ENCODE measurements at places on chromosomes 12 and 14.

- DNase-seq: no peak
These were observed 134.0 kb downstream of the BCL11B start for GRCh38 chr14:99137913-99138571.

- no peak for DNase-seq
These were observed 9.7 kb upstream of the FOS start for GRCh38 chr14:75268633-75269550.

DNA sequence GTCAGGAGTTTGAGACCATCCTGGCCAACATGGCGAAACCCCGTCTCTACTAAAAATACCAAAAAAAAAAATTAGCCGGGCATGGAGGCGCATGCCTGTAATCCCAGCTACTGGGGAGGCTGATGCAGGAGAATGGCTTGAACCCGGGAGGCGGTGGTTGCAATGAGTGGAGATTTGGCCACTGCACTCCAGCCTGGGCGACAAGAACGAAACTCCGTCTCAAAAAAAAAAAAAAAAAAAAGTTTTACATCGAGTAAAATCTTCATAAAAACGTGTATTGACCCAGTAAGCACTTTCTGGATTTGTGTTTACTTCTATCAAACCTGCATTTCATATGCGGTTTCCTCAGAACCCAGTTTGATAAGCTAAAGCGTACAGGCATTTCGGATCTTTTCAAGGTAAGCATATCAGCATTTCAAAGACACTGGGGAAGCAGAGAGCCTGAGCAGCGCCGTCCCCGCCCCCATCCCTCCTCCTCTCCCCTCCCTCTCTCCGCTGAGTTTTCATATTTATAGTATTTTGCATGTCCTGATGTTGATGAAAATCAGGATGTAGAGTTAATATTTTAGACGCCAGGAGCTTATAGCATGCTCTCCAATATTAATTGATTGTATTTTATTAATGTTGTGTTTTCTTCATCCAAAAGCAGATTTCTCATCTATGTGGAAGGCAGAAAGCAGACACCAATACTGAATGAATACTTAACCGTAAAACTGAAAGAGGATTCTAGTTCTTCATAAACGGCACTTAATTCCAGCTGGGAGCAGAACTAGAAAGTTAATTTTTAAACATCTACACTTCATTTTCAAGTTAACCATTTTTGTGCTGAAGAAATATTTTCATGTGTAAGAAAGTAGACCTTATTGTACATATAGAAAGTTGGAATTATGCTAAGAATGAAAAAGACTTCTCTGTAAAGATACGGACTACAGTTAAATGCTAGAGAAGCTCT, 9.2 kb upstream of the HIP1R start:
- DNase-seq: no peak

DNA sequence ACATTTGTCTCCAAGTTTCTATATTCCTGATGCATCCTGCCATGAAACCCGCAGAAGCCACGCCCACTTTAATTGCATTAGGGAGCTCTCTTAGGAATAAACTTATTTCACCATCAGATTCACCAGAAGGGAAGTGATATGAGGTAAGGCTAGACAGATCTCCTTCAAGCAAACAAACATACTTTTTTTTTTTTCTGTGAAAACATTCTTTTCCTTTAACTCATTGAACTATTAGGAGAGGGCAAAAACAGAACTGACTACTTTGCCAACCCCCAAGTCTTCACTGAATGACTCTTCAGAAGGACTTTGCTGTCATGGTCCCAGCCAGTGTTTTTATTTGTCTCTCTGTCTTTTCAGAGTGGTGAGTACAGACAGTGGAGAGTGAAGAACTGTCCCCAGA, 48.4 kb downstream of the GTF2A1 start:
- DNase-seq: no peak

DNA sequence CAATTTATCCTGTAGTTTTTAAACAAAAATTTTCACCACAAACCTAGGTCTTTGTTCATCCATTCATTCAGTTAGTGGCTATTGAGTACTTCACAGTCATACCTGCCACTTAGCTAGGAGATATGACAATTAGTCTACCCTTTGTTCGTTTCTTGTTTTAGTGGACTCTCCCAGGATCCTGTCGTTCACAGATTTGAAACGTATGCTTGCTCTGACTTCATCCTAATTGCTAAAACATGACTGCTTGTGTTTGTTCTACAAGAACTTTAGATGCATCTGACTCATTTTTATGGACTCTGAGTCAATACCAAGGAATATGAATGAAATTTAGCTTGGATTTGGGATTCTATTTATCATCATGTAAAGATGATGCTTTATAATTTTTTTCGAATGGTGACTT, 69.5 kb downstream of the TBC1D30 start:
- DNase-seq: no peak

GRCh38 chr12:64716839-64717455, 42.3 kb downstream of the GNS start:
- DNase-seq: no peak

DNA sequence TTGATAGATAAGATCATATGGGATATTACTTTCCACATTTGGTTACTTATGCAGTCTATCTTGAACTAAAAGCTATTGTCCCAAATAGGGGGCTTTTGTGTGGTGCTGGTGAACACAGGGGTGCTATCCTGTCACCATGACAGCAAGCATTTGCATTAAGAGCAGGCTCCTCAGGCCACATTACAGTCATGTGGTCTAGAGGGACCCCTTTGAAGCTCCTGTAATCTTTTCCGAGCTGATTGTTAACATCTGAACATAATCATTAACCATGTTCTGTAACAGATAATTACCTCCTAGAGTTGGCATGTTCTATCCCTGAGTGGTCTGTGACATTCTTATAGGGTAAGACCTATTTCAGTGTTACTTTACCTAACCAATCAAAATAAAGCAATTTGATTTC, 178.8 kb downstream of the KTN1 start:
- no peak for DNase-seq

GRCh38 chr12:87344699-87345098, 684.5 kb downstream of the C12orf50 start:
- DNase-seq: no peak

DNA sequence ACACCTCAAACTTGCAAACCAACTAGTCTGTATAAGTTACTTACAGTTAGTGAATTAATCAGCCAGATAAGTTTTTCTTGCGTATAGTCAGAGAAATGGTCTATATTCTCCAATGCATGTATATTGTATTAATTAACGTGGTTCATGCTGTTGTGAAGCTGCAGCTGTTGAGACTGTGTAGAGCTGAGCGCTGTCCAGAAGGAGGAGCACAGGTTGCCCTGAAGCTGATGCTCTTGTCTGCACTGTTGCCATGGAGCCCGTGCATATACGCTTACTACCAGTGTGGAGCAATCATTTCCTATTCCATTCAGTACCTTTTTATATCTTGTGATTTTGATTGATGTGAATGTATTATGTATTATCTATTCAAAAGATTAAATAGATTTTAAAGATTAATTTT, 74.3 kb upstream of the ARID2 start:
- DNase-seq: no peak

GRCh38 chr14:26138764-26139445, 458.9 kb downstream of the NOVA1 start:
- DNase-seq: no peak
